ENCODE measurements at places on chromosomes 7 and 10.

- no peak for DNase-seq
Measured at GRCh38 chr7:17640730-17641377, 299.4 kb downstream of the SNX13 start.

DNA sequence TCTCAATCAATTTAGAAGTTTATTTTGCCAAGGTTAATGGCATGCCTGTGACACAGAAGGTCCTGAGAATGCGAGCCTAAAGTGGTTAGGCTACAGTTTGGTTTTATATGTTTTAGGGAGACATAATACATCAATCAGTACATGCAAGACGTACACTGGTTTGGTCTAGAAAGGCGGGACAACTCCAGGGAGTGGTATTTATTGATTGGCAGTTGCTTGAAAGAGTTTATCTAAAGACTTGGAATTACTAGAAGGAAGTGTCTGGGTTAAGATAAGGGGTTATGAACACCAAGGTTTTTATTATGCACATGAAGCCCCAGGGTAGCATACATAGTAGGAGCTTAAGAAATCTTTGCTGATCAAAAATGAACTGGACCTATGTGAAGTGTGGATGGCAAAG lies 21.5 kb downstream of the NPVF start:
- no peak for DNase-seq

DNA sequence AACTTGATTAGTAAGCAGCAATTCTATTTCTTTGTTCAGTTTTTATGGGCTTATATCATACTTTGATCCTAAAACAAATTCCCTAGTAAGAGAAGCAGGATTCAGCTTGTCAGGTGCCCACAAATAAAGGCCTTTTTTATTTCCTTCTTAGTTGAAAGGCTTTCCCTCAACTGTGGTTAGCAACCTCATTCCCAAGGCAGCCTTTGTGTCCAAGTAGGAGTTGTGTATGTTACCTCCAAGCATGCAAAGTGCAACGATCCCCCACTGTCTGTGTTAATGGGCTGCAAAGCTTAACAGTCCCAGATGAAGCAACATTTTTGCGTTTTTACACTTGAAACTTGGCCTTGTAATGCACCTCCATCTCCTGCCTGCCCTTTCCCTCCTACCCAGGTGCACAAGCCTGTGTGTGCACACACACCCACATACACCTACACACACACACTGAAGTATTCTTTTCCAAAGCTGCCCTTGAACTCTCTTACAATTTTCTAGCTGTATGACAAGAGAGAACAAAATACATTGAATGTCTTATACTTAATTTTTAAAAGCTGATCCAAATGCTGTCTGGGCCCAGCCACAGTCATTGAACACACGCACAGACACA lies 278.2 kb downstream of the SNX13 start:
- no peak for DNase-seq

DNA sequence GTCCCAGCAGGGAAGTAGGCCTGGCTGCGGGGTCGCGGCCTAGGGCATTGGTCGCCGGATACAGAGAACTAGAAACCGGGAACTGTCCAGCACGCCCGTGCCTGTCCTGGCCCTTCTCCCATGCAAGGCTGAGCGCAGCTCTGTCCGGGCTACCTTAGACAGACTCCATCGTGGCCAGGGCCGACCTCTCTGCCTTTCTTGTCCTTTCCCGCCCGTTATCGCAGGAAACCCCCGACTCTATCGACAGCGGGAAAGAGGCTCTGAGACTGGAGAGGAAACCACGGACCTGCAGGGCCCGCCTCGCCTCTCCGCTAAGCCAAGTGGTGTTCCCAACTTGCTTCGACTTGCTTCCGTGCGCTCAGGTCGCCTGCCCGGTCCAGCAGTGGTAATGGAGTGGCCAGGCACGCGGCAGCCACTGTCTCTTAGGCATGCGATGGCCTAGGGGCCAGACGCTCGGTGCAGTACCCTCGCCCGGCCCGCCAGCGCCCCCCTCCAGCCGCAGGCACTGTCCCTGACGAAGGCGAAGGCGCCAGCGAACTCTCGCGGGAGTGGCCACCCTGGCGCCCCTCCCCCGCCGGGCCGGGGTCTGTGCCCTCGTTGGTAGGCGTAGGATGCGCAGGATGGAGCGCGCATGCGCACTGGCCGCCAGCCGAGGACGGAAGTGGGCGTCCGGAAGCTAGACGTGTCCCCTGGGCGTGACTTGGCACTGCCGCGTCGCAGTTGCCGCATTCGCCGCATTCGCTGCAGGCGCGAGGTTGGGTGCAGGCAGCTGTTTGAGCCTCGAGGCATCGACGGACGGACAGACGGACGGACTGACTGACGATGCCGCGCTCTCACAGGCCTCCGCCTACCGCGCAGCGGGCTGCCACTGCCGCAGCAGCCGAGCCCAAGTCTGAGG lies 54.4 kb downstream of the MCMBP start:
- no peak for DNase-seq

DNA sequence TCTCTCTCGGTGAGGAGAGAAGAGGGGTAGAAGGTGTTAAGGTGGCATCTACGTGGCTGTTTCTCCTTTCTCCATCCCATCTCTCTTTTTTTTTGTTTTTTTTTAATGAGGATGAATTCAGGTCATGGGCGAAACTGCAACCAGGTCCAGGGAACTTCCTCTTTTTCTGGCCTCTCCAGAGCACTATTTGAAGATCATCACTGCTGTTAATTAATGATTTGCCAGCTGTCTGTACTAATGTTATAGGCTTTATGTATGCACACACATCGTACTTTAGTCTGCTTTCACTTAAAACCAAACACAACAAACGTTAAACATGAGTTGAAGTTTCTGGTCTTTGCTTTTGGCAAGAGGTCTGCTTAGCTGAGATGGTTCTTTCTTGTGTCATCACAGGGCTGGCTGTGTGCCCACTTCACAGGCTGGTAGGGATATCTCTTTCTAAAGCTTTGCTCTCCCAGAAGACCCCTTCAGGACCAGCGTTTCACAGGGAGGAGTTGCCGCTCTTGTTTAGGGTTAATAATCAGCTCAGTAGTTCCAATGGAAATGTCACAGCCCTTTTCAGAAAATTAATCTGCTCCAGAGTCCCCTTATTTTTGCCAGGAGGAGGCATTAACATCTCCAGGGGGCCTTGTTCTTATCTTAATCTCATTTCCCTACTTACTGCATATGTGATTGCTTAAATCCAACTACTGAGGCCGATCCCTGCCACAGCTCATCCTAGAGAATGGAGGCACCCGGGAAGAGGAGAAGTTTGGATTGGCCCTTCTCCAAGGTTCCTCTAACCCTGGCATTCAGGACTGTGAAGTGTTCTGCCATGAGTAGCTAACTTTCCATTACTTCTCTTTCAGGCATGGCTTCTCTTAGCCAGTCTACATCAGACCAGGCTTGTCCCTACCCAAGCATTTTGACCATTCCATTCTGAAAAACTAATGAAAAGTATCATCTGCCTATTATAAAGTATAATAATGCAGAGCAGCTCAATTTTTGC lies 273.9 kb upstream of the NFE2L3 start:
- no peak for DNase-seq

GRCh38 chr7:27870595-27870994 lies 130.6 kb downstream of the TAX1BP1 start:
- no peak for DNase-seq

- DNase-seq = no peak
Measured at GRCh38 chr10:31087011-31087410, 55.3 kb upstream of the ZNF438 start.

DNA sequence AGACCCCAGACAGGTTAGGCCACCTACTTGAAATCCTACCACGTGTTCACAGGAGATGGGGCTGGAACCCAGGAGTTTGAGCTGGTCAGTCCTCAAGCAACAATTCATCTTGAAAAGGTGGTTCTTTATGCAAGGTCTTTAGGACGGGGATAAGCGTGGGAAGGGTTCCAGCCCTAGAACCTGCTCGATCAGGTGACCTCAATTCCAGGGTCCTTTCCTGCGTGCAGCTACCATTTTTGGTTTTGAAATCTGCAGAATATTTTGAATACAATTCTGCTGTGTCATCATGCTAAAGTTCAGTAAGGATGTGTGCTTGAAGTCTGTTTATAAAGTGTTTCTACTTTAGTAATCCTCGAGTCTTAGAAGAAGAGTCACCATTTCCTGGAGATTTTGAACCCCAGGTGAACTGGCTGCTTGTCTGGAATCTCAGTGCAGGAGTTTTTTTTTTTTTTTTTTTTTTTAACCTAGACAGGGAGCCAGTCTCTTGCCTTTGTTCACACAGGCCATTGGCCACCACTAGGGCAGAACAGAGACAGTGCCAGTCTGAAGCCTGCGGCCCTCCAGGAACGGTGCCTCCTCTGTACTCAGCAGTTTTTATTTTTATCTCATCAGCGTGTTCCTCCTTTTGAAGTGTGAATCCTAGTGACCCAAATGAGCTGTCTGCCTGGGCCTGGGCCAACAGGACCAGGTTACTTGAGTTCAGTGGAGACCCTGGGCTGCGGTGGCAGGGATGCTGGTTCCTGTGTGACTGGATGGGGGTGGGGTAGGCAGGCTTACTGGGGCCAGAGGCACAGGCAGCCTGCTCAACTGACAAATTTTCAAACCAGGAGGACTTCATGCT lies 54.6 kb downstream of the EEPD1 start:
- DNase-seq = peak; percentile 8

GRCh38 chr10:30705101-30705624 lies 75.6 kb upstream of the LYZL2 start:
- no peak for DNase-seq

DNA sequence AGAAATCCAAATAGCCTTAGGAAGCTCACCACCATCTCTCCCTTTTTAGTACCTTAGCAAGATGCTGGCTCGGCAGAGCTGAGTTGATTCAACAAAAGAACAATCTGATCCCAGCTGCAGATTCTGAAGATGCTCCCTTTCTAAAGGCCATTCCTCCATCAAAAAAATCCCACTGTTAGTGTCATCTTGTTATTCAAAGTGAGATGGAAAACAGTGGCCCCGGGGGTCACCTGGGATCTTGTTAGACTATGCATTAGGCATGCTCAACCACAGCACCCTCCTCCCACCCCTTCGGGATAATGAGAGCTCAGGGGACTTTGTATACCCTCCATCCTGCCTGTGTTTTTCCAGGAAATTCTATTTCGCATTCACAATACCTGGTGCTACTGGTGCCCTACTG lies 2.4 kb downstream of the NCAPG2 start:
- DNase-seq = no peak

- no peak for DNase-seq
Measured at GRCh38 chr10:124003070-124003419, 90.4 kb downstream of the CHST15 start.

- no peak for DNase-seq
Measured at GRCh38 chr10:110378533-110379108, 73.9 kb upstream of the SMNDC1 start.

DNA sequence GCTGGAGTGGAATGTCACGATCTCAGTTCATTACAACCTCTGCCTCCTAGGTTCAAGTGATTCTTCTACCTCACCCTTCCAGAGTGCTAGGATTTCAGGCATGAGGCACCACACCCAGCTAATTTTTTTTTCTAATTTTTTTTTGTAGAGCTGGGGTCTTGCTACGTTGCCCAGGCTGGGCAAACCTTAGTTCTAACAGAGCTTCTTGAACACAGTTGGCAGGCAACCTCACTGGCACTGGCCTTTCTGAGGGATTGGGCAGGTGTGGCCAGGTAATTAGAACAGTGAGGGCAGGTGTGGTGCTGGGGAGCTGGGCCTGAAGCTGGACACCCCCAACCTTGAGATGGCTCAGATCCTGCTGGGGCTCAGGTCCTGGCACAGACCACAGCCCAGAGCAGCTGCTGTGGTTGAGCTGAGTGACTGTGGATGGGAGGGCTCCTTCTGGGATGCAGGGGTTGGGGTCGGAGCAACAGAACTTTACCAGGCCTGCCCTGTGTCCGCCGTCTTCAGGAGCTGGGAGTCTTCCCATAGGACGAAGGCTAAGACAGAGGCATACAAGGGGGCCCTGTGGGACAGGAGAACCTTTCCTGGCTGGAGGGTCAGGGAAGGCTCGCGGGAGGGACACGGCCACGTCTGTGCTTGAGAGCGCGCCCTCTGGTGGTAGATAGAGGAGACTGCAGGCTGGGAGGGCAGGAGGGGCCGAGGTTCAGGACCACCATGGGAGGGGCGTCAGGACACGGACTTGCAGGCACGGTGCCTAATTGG lies 48.2 kb downstream of the COL26A1 start:
- peak; percentile 17 for DNase-seq

DNA sequence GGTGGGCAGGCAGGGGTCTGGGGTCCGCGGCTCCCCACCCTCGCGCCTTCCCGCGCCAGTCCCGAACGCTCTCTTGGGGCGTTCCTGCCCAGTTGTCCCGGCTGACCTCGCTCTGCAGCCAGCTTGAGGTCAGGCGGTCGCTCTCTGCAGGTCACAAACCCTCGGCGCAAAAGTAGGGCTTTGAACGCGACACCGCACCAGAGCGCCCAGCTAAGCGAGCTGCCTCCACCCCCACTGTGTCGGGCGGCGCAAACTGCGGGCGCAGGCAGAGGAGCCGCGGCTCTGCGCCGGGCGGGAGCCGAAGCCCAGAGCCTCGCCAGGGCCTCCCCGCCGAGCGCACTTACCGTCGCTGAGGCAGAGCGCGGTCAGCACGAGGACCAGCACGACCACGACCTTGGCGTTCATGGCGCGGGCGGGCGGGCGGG lies 284 bp downstream of the CXCL12 start:
- no peak for DNase-seq

DNA sequence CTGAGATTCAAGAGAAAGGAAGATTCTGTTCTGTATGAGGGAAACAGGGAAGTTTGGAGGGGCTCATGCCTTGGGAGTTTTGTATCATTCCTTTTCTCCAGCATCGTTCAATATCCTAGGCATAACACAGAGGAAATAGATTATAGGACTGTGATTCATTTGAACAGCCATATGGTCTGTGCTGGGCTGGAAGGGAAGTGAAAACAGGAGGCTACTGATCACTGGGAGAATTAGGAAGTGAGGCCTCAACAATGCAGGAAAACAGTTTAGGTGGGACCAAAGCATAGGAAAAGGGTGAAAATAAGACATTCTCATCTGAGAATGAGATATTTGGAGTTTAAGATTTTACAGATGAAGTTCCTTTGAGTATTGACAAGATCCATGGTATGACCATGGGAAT lies 70.7 kb upstream of the MKX start:
- no peak for DNase-seq

- DNase-seq = peak; percentile 49
Measured at GRCh38 chr10:71727105-71727737, 7.6 kb upstream of the C10orf105 start.

DNA sequence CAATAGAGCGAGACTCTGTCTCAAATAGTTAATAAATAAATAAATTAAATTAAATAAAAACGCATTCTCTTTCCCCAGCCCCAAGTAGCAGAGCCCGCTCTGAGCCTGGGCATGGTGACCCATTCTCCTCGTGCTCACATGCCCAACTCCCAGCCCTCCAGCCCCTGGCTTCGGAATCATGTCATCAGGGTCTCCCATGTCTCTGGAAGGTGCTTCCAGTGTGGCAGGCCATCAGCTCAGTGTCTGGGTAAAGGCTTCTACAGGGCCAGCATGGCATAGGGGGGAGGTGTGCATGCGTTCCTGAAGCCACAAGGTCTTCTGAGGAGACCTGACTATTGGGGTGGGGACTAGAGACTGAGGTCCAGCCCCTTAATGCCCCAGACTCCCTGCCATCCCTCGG lies 72.8 kb downstream of the ALOX5 start:
- no peak for DNase-seq

GRCh38 chr7:25894002-25894901 lies 257.7 kb upstream of the NFE2L3 start:
- DNase-seq = peak; percentile 2

- no peak for DNase-seq
Measured at GRCh38 chr10:16915300-16915699, 98.1 kb upstream of the RSU1 start.
